ENCODE measurements at places on chromosomes 13 and 19.
A peak's percentile ranks its signal among the peaks of the same experiment; 100 is the strongest.

DNA sequence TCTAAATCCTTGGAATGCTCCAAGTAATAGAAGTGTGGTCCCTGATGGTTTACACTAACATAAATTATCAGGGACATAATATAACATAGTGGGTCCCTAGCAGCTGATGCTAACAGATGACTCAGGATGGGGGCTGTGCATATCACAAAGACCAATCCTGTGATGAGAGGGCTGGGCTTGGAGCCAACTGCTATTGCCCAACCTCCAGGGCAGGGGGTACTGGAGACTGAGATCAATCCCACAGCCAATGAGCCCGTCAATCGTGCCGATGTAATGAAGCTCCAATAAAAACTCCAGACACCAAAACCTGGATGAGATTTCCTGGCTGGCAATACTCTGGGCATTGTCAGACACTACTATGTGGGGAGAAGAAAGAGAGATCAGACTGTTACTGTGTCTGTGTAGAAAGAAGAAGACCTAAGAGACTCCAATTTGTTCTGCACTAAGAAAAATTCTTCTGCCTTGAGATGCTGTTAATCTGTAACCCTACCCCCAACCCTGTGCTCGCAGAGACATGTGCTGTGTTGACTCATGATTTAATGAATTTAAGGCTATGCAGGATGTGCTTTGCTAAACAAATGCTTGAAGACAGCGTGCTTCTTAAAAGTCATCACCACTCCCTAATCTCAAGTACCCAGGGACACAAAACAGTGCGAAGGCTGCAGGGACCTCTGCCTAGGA, 33.4 kb downstream of the ABCC4 start:
- no peak for DNase-seq

DNA sequence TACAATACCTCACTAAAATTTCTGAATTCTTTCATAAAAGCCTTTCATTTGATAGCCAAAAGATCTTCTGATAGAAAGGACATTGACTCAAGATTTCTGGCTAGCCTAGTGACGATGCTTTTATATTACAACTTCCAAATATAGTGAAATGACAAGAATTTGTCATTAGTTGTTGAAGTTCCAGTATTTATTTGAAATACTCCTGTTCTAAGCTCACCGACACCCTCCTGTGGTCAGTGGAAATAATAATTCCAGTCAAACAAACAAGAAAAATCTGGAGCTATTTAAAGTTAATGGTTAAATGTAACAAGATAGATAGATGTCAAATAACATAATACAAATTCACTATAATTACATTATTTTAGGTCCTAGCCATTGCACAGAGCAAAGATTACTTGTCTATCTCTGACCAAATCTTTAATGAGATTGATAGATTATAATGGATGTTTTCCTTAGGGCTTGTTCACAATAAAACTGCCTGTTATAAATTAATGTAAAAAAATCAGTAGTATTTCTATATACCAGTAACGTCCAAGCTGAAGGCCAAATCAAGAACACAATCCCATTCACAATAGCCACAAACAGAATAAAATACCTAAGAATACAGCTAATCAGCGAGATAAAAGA, 195.5 kb downstream of the RGCC start:
- peak; percentile 5 for DNase-seq

GRCh38 chr13:32822771-32823170, 193.5 kb upstream of the KL start:
- no peak for DNase-seq

DNA sequence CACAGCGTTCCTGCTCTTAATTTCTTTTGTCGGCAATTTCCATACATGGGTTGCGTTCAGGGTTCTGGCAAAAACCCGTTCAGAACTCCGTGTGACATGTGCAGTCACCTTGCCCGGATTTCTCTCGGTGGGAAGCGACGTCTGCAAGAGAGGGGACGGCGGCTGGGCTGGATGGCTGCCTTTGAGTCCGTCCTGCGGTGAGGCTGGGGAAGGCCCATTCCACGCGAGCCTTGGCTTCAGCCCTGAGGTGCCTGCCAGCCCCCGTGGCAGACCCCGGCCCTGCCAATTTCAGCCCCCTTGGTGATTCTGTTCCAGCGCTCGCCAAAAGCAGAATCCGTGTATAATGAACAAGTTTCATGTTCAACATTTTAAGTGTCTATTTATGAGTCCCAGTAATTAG, 72.6 kb upstream of the TSHZ3 start:
- DNase-seq: no peak

GRCh38 chr13:62525652-62526051, 1110.0 kb upstream of the PCDH20 start:
- no peak for DNase-seq

- DNase-seq: no peak
Observed at GRCh38 chr19:14672188-14672872, 2.3 kb downstream of the ADGRE3 start.

GRCh38 chr13:49351871-49352270, 92.0 kb downstream of the CAB39L start:
- no peak for DNase-seq

DNA sequence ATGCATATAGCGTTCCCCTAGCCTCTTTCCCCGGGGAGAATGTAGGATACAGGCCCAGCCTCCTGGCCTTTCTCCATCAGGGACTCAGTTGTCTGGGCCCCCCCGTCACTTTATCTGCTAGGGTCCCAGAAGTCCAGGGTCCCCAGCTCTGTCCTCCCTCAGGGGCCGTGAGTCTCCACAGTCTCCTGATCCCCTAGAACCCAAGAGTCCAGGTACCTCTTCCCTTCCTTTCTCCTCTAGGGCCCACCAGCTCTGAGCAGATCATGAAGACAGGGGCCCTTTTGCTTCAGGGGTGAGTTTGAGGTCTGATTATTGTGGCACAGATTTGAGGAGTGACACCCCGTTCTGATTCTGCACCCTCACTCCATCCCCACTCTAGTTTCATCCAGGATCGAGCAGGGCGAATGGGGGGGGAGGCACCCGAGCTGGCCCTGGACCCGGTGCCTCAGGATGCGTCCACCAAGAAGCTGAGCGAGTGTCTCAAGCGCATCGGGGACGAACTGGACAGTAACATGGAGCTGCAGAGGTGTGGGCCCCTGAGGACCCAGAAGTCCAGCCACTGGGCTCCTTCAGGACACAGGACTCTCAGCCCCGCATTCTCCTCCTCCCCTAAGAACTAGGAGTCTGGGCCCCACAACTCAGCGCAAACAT, 758 bp downstream of the BAX start:
- DNase-seq: no peak

DNA sequence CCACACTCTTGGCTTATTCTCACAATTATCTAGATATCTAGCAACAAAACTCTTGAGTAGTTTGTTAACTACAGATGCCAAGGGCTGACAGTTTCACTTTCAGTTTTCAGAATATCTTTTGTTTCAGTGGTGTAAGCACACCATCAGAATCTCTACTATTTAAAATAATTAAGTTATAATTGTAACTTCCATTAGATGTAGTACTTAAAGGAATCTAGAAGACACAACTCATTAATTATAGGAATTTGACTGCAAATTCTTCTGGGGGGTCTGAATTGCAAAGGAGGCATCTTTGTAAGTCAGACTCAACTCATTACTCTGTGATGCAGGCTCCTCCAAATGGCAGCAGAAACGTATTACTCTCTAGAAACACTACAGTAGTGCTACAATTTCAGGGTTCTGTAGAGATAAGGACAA, 44.9 kb upstream of the USPL1 start:
- no peak for DNase-seq

GRCh38 chr19:9883231-9883758, 48.2 kb downstream of the PIN1 start:
- DNase-seq: peak; percentile 70

GRCh38 chr13:95603887-95604555, 40.5 kb downstream of the DZIP1 start:
- no peak for DNase-seq

GRCh38 chr19:39158646-39159260, 33.2 kb downstream of the PAK4 start:
- DNase-seq: no peak

All from NCI-H1417 (cell line).